ENCODE measurements at places on chromosomes 3 and 15. TPM values are rescaled to one million over a fixed set of nuclear protein-coding genes. Genes with fewer than 3 reads are reported as not detected.

Gene EAF2
- 1.7 TPM for total RNA-seq

GRCh38 chr15:35309886-35310285 lies 224.8 kb upstream of the NANOGP8 start:
- peaks cover 54% of the 10 kb centered on the region for H3K4me1 ChIP-seq
- DNase-seq, result peak; percentile 30
- peak overlapping the region; percentile 75 for H3K27ac ChIP-seq

- H3K36me3 ChIP-seq, result peaks cover 26% of the 10 kb centered on the region
- 0 out of 2 replicates have a peak overlapping the region, but pooled peaks have one; percentile 41 for H3K4me3 ChIP-seq
- H3K4me1 ChIP-seq, result peaks cover 21% of the 10 kb centered on the region
- DNase-seq, result peak; percentile 86
These were observed 19.2 kb upstream of the MAP6D1 start for GRCh38 chr3:183844606-183845005.

- H3K4me3 ChIP-seq, result no peak overlapping the region
- DNase-seq, result peak; percentile 69
- H3K4me1 ChIP-seq, result no peaks in the 10 kb centered on the region
- H3K27ac ChIP-seq, result no peak overlapping the region
These were observed 2.7 kb downstream of the TMEM108 start for GRCh38 chr3:133040696-133041523.

Gene KCNMB2
- total RNA-seq, result not detected

Gene ISL2
- total RNA-seq, result 5.8 TPM

DNA sequence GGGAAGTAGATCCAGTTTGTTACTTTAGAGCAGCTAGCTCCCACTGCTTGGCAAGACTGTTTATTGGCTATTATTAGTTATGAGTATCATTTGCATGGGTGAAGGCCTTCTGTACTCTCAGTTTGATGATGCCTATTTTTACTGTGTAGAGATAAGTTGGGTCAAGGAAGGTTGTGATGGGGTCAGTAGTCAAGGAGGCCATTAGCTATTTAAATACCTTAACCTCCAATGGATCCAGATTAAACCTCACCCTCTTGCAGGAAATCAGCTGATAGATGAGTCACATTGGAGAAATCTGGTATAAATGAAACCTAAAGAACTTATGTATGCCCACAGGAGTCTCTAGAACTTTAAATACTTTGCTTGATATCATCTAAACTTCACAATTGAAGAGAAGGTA lies 45.0 kb downstream of the THBS1 start:
- H3K4me1 ChIP-seq, result peaks cover 69% of the 10 kb centered on the region
- peak overlapping the region; percentile 40 for H3K4me3 ChIP-seq
- H3K27me3 ChIP-seq, result no peaks in the 10 kb centered on the region
- DNase-seq, result no peak
- H3K36me3 ChIP-seq, result 0 out of 2 replicates have a peak, but pooled peaks cover 10% of the 10 kb centered on the region

GRCh38 chr15:33200903-33201302 lies 6.4 kb upstream of the FMN1 start:
- H3K36me3 ChIP-seq, result no peaks in the 10 kb centered on the region
- peak overlapping the region; percentile 77 for H3K4me3 ChIP-seq
- DNase-seq, result no peak
- H3K4me1 ChIP-seq, result peaks cover 20% of the 10 kb centered on the region
- no peak overlapping the region for H3K27ac ChIP-seq

- H3K27ac ChIP-seq, result no peak overlapping the region
- H3K36me3 ChIP-seq, result peaks cover 11% of the 10 kb centered on the region
- DNase-seq, result no peak
- H3K27me3 ChIP-seq, result no peaks in the 10 kb centered on the region
These were observed 30.1 kb upstream of the RAD51 start for GRCh38 chr15:40664909-40665308.

DNA sequence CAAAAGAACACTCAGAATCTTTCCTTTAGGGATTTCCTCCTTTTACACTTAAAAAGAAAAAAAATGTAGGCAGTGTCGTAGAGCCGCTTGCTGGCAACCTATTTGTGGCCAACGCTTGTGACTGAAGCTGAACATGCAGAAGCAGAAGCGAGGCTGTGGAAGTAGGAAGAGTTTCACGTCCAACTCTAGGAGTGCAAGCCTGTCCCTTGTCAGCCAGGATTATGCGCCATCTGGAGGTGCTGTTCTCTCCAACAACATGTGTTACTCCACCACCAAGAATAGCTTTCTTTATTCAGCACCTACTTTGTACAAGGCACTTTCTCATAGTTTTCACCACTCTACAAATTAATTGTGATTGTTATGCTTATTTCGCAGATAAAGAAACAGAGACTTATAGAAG lies 223.2 kb upstream of the LMCD1 start:
- H3K4me3 ChIP-seq, result no peak overlapping the region
- H3K27ac ChIP-seq, result no peak overlapping the region
- H3K36me3 ChIP-seq, result no peaks in the 10 kb centered on the region

Gene PAQR5
- 1.0 TPM for total RNA-seq

- DNase-seq, result no peak
- H3K27me3 ChIP-seq, result peaks cover 2% of the 10 kb centered on the region
- peaks cover 5% of the 10 kb centered on the region for H3K36me3 ChIP-seq
These were observed 141.9 kb upstream of the THBS1 start for GRCh38 chr15:39438799-39439592.

GRCh38 chr3:8987645-8988383 lies 24.5 kb upstream of the RAD18 start:
- no peak overlapping the region for H3K27ac ChIP-seq
- DNase-seq, result peak; percentile 48
- H3K36me3 ChIP-seq, result no peaks in the 10 kb centered on the region
- peaks cover 7% of the 10 kb centered on the region for H3K27me3 ChIP-seq
- no peak overlapping the region for H3K4me3 ChIP-seq

Gene COL7A1
- total RNA-seq, result 112 TPM

Gene ARPP21
- not detected for total RNA-seq

- H3K4me3 ChIP-seq, result no peak overlapping the region
- no peaks in the 10 kb centered on the region for H3K36me3 ChIP-seq
- no peak overlapping the region for H3K27ac ChIP-seq
- DNase-seq, result peak; percentile 52
These were observed 434.5 kb upstream of the RGMA start for GRCh38 chr15:93523481-93523880.

Gene TRH
- total RNA-seq, result not detected

GRCh38 chr3:43212914-43213611 lies 73.3 kb upstream of the SNRK start:
- H3K27me3 ChIP-seq, result peaks cover 20% of the 10 kb centered on the region
- no peak for DNase-seq
- H3K36me3 ChIP-seq, result no peaks in the 10 kb centered on the region
- H3K4me3 ChIP-seq, result no peak overlapping the region

Gene STAC
- total RNA-seq, result not detected

Gene SCN11A
- not detected for total RNA-seq

GRCh38 chr3:167575000-167575600 lies 78.6 kb downstream of the WDR49 start:
- H3K4me1 ChIP-seq, result no peaks in the 10 kb centered on the region
- DNase-seq, result no peak
- no peak overlapping the region for H3K4me3 ChIP-seq
- H3K27me3 ChIP-seq, result no peaks in the 10 kb centered on the region

Gene TMCO5A
- not detected for total RNA-seq

DNA sequence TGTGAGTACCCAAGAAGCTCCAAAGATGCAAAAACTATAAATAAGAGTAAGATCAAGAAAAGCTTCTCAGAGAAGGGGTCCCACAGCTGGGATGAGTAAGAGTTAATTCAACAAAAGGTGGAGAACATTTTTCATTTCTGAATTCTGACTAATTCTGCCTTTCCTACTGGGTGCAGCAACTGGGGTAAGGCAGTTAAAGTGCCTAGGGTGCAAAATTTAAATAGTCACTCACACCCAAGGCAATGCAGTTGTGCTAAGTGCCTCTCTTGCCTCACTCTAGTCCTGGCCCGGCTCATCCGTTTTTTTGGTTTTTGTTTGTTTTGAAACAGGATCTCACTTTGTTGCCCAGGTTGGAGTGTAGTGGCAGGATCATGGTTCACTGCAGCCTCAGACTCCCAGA lies 240.2 kb downstream of the TP63 start:
- no peaks in the 10 kb centered on the region for H3K36me3 ChIP-seq
- no peak for DNase-seq
- H3K4me1 ChIP-seq, result no peaks in the 10 kb centered on the region
- peaks cover 13% of the 10 kb centered on the region for H3K27me3 ChIP-seq
- H3K4me3 ChIP-seq, result no peak overlapping the region

Gene SGO1
- total RNA-seq, result 9.5 TPM

Gene GOLGA6D
- not detected for total RNA-seq

DNA sequence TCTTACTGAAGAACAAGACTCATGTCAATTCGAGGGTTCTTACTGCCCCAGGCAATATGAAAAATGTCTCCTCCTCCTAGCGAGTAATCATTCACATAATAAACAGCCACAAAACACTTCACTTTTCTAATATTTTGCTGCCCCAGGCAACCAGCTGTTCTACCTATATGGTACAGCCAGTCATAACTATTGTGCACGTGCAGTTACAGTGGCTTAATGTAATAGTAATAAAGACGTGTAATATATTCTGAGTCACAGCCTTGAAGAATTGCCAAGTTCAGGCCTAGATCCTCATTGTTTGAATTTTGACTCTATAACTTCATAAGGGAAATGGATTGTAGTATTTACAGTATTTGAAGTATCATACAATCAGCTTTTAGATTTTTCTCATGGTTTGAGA lies 1250.0 kb upstream of the GBE1 start:
- no peaks in the 10 kb centered on the region for H3K36me3 ChIP-seq
- no peak for DNase-seq
- H3K27ac ChIP-seq, result no peak overlapping the region
- no peaks in the 10 kb centered on the region for H3K4me1 ChIP-seq
- no peak overlapping the region for H3K4me3 ChIP-seq

GRCh38 chr3:78148986-78149717 lies 1109.3 kb downstream of the ROBO2 start:
- H3K27me3 ChIP-seq, result peaks cover 1% of the 10 kb centered on the region
- H3K4me3 ChIP-seq, result no peak overlapping the region
- no peak overlapping the region for H3K27ac ChIP-seq
- H3K36me3 ChIP-seq, result no peaks in the 10 kb centered on the region
- DNase-seq, result no peak

- no peak for DNase-seq
- 0 out of 2 replicates have a peak, but pooled peaks cover 5% of the 10 kb centered on the region for H3K4me1 ChIP-seq
- no peak overlapping the region for H3K27ac ChIP-seq
- no peak overlapping the region for H3K4me3 ChIP-seq
These were observed 197.8 kb downstream of the TBC1D5 start for GRCh38 chr3:17544632-17545031.

- DNase-seq, result no peak
- no peak overlapping the region for H3K4me3 ChIP-seq
- peaks cover 29% of the 10 kb centered on the region for H3K4me1 ChIP-seq
- H3K27me3 ChIP-seq, result no peaks in the 10 kb centered on the region
- peaks cover 6% of the 10 kb centered on the region for H3K36me3 ChIP-seq
- no peak overlapping the region for H3K27ac ChIP-seq
These were observed 18.2 kb downstream of the C15orf62 start for GRCh38 chr15:40787991-40788390.

GRCh38 chr3:171377859-171378258 lies 82.3 kb downstream of the TNIK start:
- peaks cover 2% of the 10 kb centered on the region for H3K27me3 ChIP-seq
- no peak for DNase-seq
- no peak overlapping the region for H3K27ac ChIP-seq
- 0 out of 2 replicates have a peak, but pooled peaks cover 3% of the 10 kb centered on the region for H3K36me3 ChIP-seq
- H3K4me1 ChIP-seq, result peaks cover 25% of the 10 kb centered on the region

Gene GOLGA8N
- 0.78 TPM for total RNA-seq

DNA sequence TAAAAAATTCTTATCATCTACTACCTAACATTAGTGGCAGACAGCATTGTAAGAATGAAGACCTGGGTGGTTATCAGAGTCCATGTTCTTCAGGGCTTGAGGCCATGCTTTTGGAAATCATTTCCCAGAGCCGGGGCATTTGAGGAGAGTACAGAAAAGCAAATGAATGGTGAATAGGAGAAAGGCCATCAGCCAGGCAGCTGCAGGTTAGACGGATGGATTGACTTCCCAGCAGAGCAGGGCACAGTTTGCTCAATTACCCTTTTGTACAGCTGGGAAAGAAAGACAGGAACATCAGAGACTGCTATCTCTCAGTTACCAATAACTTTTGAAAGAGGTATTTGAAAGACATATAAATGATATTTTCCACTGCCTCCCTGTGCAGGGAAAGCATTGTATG lies 135.6 kb downstream of the ALCAM start:
- H3K4me1 ChIP-seq, result peaks cover 68% of the 10 kb centered on the region
- no peak overlapping the region for H3K27ac ChIP-seq
- H3K4me3 ChIP-seq, result no peak overlapping the region
- peaks cover 8% of the 10 kb centered on the region for H3K36me3 ChIP-seq

DNA sequence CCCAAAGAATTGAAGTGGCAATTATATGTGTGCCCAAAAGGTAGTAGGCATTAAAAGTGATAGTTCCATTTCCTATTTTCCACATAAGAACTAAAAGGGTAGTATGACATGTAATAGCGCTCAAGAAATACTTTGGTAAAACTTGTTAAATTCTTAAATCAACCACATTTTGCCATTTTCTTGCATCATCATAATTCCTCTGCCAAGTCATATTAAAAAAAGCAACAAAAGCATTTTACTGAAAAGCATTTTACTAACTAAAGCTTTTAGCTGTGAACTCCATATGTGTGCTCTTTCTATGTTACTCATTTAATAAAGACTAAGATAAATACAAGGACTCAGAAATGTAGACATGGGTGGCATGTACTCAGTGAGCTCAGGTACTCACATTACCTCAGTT lies 70.1 kb downstream of the GPR160 start:
- H3K4me3 ChIP-seq, result no peak overlapping the region
- no peaks in the 10 kb centered on the region for H3K27me3 ChIP-seq
- H3K4me1 ChIP-seq, result no peaks in the 10 kb centered on the region
- no peak overlapping the region for H3K27ac ChIP-seq
